NCI-H2171 treated with DMSO at 0.1 percent for 48 hours (cell line): ENCODE measurements at places on chromosomes 6 and 20.

- no peak for DNase-seq
Observed at GRCh38 chr20:37836926-37837325, 66.0 kb upstream of the VSTM2L start.

DNA sequence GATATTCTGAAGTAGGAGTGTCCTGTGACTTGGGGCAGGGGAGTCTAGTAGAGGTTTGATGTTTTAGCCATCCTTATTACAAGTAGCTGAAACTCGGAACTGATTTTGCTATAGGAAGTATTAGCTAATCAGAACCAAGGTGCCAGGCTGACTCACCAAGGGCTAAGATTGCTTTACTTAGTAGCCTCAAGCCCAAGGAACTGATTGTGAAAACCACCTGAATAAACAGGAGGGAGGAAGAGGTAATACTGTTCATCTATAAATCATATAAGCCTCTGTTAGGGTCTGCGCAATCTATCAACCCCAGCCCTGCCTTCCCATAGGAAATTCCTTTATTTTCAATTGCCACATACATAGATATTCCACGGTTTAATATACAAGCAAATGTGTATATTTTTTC is 54.4 kb downstream of the GNAS start:
- no peak for DNase-seq

GRCh38 chr6:21636876-21637275 is 43.3 kb downstream of the SOX4 start:
- DNase-seq, result no peak

GRCh38 chr6:73747289-73747688 is 51.3 kb downstream of the CD109 start:
- no peak for DNase-seq

DNA sequence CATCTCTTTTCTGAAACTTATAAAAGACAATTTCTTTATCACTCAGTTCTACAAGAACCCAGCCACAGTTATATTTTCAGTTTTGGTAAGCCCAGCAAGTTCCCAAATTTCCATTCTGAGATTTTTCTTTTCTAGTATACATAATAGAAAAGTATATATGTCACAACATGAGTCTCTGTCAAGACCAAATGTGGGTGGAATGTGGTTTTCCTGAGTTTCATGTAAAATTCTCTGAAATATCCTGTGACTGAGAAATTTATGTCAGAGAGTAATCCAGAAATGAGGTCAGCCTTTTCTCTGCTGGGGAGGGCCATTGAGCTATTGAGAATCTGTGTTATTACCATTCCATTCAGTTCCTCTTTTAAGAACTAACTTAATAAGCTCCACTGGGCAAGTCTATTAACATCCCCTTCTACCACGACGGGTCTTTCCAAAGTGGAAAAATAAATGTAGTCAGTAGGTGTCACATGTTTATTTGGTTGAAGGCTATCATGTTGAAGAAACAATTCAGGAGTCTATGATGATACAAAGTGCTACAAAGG is 100.7 kb upstream of the HMGN3 start:
- no peak for DNase-seq

DNA sequence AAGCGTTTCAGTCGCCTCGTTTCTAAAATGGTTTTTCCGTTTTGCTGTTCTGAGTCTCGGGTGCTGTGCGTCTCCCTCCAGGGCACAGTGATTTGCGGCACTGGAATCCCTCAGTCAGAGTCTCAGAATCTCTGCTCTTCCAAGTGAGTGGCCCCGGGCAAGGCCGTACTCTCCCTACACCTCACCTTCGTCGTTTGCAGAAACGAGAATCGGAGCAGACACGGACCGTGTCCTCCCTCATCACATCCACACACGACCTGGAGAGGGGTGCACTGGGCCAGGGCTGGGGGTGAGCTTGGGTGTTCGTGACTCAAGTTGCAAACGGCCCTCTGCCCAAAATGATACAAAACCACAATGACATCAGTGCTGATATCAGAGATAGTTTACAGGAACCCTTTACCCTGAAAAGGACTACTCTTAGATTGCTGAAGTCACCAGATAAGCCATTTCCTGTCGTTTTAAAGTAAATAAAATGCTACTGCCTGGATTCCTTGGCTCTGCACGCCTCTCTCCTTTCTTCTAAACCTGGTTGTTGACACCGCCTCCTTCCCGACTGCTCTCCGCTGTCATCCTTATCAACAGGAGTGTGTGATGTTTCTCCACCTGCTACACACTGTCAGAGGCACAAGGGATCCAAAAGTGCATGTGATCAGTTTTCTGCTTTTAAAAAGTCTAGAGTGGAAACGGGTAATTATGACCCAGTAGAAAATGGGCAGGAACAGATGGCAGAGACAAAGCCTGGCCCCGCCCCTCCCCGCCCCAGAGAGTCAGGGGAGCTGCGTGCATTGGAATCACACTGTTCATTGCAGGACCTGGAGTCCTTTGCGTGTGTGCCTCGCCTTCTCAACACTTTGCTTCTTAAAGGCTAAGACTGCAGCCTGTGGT is 38.4 kb downstream of the KIF25 start:
- DNase-seq, result peak; percentile 84

GRCh38 chr6:110178626-110179405 is 654 bp downstream of the WASF1 start:
- DNase-seq, result peak; percentile 87

DNA sequence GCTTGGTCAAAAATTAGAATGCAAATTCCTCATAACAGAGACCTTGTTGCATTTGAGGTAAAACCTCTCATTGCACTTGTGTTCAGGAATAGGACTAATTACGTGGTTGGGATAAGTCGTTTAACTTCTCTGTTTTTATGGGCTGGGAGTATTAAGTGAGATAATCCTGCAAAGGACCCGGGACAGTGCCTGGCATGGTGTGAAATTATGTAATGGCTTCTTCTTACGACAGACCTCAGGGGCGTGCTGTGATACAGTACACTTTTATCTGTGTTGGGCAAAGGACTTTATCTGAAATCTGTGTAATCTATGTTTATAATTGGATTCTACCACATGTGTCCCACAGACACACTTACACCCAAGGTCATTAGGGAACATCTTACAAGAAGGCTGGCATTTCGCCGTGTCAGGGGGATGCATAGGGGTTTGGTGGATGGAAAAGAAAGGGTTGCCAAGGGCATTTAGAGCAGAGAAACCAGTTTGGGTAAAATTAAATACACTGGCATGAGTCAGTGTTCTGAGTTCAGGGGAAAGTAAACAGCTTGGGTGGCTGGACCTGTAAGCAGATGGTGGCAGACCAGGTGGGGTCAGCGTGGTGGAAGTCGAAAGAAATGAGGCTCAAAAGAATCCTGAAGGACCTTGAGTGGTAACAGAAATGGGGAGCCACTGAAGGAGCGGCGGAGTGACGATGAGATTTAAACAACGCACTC is 17.2 kb upstream of the RTF2 start:
- DNase-seq, result no peak

- peak; percentile 5 for DNase-seq
Observed at GRCh38 chr6:63910863-63911551, 275.4 kb downstream of the PHF3 start.

DNA sequence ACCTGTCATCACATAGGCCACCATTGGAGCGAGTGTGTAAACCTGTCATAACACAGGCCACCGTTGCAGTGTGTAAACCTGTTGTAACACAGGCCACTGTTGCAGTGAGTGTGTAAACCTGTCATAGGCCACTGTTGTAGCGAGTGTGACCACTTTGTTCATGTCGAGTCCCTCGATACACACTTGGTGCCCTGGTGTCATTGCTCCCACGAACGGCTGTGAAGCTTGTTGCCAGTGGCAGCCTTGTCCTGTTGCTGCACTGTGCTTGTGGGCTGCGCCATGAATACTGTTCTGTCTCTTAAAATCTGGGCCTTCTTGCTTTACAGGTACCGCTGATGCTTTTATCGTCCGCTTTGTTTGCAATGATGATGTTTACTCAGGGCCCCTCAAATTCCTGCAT is 61.4 kb upstream of the SLC22A1 start:
- no peak for DNase-seq

GRCh38 chr6:149362289-149362688 is 37.8 kb upstream of the SUMO4 start:
- DNase-seq, result no peak

GRCh38 chr20:10986586-10986985 is 312.8 kb upstream of the JAG1 start:
- DNase-seq, result no peak

DNA sequence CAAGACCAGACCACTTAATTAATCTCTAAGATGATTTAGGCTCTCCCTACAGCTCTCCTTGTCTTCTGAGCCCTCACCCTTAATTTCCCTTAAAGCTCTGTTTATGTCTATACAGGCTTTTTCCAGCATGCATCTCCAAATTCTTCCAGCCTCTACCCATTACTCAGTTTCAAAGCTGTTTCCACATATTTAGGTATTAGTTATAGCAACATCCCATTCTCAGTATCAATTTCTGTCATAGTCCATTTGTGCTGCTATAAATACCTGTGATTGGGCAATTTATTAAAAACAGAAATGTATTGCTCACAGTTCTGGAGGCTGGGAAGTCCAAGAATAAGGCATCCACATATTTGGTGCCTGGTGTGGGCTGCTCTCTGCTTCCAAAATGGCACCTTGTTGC is 2.3 kb upstream of the SERPINB1 start:
- DNase-seq, result no peak

DNA sequence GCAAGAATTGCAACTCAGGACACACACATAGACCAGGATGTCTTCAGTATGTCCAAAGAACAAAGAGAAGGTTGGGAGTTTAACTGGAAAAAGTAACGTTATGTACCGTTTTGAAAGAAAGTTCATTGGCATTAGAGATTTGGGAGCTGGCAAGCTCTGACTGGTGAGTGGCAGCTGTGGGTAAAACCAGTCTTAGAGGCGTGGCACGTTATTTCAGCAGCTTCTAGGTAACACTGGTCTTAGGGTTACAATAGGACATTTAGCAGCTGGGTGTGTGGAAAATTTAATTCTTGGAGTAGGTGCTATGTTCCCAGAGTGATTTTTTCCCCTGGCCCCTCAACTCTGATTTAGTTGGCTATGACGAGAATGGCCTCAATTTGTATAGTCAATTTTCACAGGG is 19.2 kb downstream of the SNRPB start:
- no peak for DNase-seq

DNA sequence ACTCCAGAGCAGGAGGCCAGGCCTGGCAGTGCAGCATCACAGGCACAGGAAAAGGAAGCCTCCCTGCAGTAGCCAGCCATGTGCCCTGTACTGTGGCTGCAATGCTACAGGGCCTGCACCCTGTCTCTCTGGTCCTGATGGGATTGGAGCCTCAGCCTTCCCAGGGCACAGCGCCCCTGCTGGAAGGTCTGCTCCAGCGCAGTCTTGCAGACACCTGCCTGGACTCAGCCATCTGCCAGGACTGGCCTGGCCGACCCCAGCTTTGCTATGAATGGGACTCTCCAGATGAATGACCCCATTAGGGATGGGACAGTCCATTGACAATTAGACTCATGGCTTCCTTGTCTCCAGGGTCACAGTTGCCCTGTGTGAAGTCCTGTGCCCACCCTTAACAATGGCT is 251.6 kb downstream of the ERMARD start:
- no peak for DNase-seq

DNA sequence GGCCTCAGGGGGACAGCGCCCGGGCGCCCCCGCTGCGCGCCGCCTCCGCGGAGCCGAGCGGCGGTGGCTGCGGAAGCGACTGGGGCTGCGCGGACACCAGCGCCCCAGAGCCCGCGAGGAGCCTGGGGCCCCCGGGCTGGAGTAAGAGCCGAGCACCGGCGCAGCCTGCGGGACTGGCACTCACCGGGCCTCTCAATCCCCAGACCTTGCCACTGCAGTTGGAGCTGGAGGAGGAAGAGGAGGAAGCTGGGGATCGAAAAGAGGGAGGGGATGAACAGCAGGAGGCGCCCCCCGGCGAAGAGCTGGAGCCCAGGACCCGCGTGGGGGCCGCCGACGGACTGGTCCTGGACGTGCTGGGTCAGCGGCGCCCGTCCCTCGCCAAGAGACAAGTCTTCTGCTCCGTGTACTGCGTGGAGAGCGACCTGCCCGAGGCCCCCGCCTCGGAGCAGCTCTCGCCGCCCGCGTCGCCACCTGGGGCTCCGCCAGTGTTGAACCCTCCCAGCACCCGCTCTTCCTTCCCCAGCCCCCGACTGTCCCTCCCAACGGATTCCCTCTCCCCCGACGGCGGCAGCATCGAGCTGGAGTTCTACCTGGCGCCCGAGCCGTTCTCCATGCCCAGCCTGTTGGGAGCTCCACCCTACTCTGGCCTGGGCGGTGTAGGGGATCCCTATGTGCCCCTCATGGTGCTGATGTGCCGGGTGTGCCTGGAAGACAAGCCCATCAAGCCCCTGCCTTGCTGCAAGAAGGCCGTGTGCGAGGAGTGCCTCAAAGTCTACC is 590 bp downstream of the RNF217 start:
- peak; percentile 68 for DNase-seq
